ENCODE measurements at places on chromosomes 16 and 17.

DNA sequence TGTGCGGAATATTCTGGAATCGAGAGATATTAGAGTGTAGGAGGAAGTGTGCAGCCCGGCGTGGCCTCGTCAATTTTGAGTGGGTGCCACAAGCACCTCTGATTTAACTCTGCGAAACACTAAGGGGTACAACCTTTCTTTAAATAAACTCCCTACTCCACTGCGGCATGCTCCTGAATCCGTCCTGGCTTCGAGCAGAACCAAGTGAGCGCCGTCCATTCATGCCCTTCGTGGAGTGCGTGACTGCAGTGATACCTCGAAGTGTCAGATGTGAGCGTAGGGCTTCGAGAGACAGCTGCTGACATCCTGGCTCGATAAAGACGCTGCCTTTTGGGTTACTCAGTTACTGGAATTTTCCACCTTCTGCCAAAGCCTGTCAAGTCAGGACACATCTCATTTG lies 128.8 kb downstream of the FOXL1 start:
- no peak for DNase-seq

- no peak for DNase-seq
Measured at GRCh38 chr16:82497139-82497538, 129.6 kb upstream of the CDH13 start.

GRCh38 chr17:6651919-6652452 lies 424 bp downstream of the C17orf100 start:
- no peak for DNase-seq

GRCh38 chr17:77841742-77842527 lies 116.6 kb upstream of the TNRC6C start:
- DNase-seq: peak; percentile 22

DNA sequence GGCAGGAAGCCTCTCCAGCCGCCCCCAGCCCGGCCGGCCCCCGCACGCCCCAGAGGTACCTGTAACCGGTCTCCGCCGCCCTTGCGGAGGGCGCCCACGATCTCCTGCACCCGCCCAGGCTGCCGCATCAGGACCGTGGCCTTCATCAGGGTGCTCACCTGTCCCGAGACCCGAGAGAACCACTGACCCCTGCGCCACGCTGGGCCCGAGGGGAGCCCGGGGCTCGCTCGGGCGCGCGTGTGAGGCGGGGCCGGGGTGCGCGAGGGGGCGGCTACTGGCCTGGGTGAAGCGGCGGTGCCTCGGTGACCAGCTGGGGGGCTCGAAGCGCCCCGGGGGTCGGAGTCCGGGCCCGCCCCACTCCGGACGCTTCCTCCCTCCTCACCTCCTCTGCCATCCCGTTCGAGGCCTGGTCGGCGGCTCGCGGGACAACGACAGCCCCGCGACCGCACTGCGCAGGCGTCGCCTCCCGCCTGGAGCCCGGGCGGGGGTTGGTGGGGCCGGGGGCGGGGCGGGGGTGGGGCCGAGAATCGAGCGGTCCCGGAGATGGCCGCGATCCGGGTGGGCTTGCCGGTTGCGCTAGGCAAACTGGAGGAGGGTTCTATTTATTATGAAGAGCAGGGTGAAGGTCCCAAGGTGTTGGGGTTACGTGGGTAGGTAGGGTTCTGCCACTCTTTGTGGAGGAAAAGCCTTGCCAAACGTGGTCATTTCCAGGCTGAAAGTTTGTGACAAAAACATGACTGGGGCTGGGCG lies at the start of gene NT5C3B:
Gene NT5C3B, minus strand, starts transcription at position 433 of the 750 bp plus-strand sequence. Its CDS starts 39 bp downstream, at position 394.
- no peak for DNase-seq

DNA sequence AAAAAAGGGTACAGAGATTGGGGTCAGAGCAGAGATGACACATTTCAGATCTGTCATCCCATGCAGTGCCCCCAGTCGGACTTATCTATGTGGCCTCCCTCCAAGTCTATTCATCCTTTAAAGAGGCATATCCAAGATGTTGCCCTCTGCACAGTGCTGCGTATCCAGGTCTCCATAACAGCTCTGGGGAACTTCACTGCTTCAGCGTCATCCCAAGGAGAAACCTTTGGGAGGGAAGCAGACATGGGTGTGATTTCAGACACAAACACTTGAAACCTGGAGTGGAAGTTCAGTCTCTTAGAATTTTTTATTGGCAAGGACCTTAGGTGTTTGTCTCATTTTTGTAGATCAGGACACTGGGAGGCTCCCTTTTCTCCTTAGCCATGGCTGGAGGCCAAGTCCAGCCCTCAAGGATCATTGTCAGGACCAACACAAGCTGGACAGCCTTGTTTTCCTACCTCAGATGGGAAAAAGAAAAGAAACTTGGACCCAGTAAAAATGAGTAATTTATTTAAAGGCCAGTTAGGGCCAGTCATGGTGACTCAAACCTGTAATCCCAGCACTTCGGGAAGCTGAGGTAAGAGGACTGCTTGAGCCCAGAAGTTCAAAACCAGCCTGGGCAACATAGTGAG lies 23.9 kb upstream of the NLK start:
- DNase-seq: peak; percentile 62

- peak; percentile 16 for DNase-seq
Measured at GRCh38 chr17:33049781-33050414, 58.3 kb downstream of the SPACA3 start.

- DNase-seq: no peak
Measured at GRCh38 chr16:11160676-11161115, 95.3 kb downstream of the SOCS1 start.

DNA sequence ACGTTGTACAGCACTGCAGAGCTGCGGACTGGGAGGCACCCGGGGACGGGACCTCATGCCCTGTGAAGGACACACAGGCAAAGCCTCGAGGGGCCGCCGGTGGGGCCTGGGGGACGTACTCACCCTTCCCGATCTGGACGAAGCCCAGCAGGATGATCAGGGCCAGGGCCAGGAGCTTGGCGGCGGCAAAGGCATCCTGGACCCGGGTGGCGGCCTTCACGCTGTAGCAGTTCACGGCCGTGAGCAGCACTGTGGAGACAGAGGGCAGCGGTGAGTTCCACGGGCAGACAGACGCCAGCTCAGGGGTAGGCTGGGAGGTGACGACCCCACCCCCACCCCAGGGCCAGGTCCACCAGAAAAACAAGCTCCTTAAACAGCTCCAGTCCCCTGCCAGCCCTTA lies 17.7 kb downstream of the SLC7A5 start:
- DNase-seq: no peak

- no peak for DNase-seq
Measured at GRCh38 chr16:84804326-84804725, 15.5 kb upstream of the CRISPLD2 start.

DNA sequence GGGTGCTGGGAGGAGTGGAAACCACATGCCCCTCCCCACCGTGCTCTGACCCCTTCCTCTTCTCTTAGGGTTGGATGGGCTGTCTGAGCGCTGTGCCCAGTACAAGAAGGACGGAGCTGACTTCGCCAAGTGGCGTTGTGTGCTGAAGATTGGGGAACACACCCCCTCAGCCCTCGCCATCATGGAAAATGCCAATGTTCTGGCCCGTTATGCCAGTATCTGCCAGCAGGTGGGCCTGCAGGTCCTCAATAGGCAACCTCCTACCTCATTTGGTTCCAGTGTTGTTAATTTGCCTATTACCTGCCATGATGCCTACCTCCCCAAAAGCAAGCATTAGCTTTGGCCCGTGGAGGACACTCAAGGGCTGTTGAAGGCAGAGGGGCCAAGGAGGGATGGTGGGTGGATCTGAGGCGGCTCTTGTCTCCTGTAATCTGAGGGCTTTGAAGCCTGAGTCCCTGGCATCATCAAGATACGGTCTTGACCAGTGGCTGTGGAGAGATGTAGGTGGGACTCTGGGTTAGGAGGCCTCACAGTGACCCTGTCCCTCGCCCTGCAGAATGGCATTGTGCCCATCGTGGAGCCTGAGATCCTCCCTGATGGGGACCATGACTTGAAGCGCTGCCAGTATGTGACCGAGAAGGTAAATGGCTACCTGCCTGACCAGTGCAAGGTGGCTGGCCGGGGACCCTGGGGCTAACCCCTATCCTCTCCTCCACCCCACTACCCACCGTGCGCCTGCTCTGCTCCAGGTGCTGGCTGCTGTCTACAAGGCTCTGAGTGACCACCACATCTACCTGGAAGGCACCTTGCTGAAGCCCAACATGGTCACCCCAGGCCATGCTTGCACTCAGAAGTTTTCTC lies 3.4 kb downstream of the ALDOA start:
- DNase-seq: no peak

- DNase-seq: no peak
Measured at GRCh38 chr17:5035315-5035714, at the start of gene SLC52A1. TSS of gene SLC52A1 (minus strand) at chr17:5035426. CDS start at chr17:5034606, 820 bp downstream.

DNA sequence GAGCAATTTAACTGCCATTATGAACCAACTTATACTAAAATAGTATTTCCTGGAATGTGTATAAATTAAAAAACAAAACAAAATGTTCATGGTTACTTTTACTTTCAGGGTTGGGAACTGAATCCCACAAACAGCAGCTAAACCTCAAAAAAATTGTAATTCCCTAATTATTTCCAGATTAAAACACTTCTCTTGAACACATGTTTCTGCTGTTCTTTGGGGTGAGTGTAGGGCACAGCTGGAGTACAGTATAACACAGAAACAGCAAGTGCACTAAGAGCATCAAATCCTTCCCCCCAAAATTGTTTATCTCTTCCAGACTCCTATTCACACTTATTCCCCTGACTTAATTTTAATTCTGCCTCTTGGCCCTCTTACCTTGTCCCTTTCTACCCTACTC lies 56.4 kb downstream of the KANSL1 start:
- DNase-seq: no peak

- DNase-seq: no peak
Measured at GRCh38 chr16:6837722-6838121, 494.9 kb upstream of the RBFOX1 start.

DNA sequence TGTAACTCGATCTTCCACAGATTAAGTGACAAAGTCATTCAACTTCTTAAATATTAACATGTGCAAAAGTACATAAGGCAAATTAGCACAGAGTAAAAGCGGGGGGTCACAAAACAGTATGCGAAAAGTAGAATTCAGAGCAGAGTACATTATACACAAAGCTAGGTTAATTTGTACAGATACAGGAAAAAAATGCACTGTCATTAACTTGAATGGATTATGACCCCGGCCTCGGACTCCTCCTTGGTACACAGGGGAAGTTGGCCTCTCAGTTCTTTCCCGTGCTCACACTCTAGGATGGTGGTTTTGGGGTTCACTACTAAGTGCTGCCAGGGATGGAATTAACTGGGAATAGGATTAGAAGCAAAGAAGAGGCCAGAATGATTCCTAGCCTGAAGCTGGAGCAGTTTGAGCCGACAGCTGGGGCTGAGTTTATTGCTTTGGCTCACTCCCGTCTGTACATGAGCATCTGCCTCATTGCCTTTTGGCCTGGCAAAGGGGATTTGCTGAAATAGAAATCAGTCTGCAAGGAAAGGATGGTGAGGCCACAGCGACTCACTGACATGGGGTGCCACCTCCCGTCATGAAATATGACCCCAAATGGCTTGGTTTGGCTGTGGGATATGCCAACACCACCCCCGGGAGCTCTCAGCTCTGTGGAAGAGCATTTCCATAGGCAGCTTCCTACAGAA lies 23.6 kb downstream of the NTN1 start:
- no peak for DNase-seq

DNA sequence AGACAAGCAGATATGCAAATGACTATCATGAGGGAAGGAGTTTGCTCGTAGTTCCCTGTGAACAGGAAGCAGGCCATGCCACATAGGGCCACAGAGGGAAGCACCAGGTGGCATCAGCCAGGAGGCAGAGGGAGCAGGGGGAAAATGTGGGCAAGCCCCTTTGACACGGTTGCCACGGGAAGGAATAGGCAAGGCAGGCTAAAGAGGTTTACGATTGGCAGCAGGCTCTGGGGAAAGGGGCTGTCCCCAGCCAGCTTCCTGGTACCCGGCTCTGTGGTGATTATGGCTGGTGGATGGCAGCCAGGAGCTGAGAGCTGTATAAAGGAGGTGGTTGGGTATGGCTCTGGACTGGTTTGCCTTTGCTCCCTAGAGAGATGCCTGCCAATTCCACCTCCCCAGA lies 848 bp downstream of the CES3 start:
- DNase-seq: peak; percentile 56

GRCh38 chr17:930258-930657 lies 49.3 kb downstream of the NXN start:
- DNase-seq: no peak

DNA sequence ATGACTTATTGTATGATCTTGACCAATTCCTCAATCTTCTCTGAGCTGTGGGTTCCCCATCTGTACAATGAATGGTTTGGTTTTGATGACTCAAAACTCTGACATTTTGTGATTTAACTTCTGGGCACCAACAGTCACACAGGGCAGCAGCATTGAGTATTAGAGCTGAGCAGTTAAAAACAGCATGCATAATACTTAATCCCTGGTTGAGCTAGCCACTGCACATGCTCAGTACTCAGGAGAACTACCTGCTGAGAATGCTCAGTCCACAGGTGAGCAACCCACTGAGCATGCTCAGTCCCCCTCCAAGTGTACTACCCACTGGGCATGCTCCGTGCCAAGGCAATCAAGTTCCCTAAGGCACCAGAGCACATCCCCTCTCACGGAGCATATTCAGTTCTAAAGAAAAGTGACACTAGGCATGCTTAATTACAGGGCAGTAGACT lies 68.7 kb downstream of the AIPL1 start:
- DNase-seq: no peak

GRCh38 chr16:54444851-54445458 lies 158.4 kb upstream of the IRX3 start:
- DNase-seq: no peak

DNA sequence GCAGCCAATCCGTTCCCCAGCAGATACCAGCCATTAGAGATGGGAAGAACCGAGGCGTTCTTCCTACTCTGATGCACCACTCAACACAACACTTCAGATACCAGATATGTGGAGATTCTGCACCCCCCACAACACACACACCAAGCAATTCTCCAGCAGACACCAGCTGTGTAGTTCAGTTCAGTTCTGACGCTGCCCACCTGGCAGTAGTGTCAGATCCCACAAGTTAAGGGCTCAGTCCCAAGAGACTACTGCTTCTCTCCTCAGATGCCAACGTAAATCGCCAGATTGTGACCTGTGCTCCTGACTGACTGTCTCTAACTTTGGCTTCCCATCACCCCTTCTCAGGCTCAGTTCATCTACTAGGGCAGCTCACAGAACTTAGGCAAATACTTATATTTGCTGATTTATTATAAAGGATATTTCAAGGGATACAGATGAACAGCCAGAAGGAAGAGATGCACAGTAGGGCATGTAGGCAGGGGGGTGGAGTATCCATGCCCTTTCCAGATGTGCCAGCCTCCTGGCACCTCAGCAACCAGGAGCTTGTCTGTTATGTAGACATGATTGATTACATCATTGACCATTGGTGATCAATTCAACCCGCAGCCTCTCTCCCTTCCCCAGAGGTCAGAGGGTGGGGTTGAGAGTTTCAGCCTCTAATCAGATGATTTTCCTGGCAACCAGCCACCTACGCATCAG lies 110.6 kb downstream of the PRKCA start:
- DNase-seq: no peak

DNA sequence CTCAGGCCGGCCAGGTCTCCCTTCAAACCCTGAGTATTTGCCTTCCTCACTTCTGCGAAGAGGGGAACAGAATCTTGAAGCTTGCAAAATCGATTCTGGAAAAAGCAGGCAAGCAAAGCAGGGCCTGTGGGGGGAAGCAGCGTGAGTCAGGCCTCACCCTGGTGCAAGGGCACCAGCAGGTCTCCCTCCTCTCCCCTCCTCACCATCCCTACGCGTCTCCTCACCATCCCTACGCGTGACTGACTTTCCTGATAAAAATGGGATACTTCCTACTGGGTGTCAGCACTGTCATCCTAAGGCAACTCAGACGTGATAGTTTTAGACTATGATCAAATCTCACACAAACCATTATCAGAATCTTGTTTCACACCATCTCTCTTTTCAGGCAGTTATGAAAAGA lies 12.1 kb downstream of the CMTM3 start:
- DNase-seq: no peak
